ENCODE measurements at places on chromosomes 2 and 18.

DNA sequence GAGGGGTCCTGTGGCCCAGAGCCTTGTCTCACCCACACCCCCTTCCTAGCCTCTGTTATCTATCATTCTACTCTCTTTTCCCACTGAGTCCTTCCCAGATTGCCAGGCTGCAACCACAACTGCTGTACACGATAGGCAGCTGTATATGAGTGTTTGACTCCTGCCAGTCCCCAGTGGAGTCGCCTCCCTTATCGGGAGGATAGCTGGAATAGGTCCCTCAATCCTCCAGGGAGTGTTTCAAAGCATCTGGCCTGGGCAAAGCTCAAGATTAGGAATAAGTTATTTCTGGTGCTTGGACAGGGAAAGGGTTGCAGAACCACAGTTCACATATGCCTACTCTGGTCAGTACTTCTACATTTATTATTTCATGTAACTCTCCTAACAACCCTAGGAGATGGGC lies 4.8 kb downstream of the MSGN1 start:
- no peak for DNase-seq

- DNase-seq: no peak
Observed at GRCh38 chr18:74190086-74190485, 41.8 kb downstream of the TIMM21 start.

GRCh38 chr2:65396348-65397026 lies 35.9 kb downstream of the SPRED2 start:
- no peak for DNase-seq

DNA sequence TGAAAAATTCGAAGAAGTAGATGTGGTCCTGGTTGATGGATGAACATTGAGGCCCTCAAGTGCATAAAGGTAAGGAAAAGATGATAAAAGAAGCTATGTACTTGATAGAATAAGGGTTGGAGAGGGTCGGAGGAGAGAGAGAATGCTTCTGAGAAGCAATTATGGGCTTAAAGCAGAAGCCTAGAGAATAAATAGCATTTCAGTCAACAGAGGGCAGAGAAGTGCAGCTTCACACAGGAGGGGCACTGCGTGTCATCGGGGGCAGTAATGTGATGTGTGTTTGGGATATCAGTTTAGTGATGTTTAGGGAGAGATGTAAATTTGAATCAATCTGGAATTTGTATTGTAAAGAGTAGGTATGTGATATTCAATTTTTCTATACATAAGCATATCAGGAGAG lies 334.5 kb downstream of the PIK3C3 start:
- no peak for DNase-seq

DNA sequence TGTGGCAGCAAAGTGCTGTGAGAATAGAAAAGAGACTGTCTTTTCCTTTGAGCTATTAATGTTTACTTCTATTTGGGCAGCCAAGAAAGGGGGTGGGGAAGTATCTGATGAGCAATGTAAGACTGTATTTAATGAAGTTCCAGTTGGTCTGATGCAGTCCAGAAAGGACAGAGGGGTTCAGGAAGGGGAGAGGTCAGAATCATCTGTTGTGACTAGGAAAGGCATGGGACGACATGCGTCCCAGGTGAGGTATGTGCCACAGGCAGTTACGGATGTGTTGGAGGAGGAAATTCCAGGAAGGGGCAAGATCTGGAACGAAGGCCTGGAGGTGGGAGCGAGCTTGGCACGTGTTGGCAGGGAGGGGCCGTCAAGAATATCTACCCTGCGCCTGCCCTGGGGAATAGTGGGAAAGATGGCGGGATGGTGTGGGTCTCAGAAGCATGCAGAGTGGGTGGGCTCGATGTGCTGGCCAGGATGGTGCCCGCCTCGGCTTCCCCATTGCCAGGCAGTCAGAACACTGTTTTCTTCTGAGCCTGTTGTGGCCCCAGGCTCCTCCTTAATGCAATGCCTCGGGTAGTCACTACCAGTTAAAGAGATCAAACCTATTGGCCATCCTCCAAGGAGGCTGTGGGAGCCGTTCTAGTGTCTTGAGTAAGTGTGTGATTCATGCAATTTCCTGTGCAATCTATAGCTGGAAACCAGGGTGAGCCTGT lies 57.8 kb upstream of the TXNDC2 start:
- DNase-seq: peak; percentile 34

DNA sequence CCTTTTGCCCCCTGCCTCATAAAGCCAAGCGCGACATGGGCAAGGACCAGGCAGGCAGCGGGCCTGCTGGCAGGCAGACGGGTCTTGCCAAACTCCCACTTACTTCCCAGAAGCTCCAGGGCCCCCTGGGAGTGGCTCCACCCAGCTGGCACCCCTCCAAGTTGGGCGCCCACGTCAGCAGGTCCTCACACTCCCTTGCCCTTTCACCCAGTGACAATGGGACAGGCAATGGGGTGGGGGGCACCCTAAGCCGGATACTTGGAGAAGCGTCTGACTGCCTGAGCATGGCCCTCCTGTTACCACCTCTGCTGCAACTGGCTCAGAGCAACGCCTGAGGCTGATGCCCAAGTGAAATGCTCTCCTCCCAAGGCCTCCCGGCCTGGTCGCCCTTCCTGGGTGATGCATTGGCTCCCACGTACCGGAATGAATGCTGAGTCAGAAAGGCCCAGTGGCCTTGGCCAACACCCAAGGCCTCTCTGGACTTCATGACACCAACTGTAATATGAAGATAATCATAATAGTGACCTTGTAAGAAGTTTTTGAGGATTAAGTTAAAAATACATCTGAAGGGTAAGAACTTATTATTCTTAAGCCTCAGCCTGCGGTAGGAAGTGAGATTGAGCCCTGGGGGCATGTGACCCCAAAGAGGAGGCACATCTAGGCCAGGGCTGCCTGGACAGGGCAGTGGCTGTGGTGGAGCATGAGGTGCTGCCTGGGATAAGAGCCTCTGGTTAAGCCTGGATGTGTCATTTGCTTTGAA lies 31.6 kb downstream of the KCNK3 start:
- DNase-seq: no peak

DNA sequence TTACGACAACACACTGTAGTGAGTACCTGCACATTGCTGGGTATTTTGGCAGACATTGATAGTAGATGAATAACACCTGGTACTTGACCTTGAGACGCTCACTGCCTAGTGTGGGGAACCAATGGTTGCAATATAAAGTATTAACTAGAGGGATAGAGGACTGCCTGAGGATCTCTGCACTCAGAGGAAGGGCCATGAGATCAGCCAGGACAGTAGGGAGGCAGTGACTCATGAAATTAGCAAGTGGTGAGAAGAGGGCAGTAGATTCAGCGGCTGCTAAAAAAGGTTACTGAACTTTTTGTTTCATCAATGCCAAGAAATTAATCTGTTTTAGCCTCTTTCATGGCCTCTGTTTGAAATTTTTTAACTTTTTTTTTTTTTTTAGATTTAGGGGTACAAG lies 250.8 kb upstream of the TCF4 start:
- no peak for DNase-seq

DNA sequence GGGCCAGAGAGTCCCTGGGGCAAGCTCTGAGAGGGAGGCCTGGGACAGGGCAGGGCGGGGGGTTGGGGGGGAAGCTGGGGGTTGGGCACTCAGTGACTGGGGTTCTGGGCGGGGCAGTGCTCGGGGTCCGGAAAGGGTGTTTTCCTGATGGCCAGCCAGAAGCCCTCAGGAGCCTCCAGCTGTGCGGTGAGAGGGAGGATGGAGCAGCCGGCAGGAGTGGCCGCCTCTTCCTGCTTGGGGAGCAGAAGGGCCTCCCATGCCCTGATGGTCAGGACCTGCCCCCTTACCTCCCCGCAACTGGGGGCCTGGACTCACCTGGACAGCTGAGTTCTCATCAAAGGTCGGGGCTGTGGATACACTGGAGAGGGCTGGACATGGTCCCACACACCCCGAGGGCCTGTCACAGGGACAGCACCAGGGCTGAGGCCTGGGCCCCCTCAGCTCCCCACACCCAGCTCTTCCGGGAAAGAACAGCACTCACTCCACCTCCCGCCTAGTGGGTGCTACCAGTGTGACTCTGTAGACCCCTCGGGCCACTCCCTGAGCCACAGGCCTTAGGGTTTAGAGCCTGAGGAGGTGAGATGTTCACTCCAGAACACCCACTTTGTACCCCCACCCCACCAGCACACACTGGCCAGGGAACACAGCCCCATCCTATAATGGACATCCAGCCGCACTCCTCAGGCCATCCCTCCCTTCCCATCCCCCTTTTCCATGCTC lies 6.7 kb downstream of the SFTPB start:
- no peak for DNase-seq

- DNase-seq: no peak
Observed at GRCh38 chr2:229154381-229154780, 116.7 kb downstream of the PID1 start.

GRCh38 chr2:39447266-39448168 lies 10.4 kb upstream of the MAP4K3 start:
- no peak for DNase-seq

- no peak for DNase-seq
Observed at GRCh38 chr2:23530909-23531276, 145.9 kb downstream of the KLHL29 start.

DNA sequence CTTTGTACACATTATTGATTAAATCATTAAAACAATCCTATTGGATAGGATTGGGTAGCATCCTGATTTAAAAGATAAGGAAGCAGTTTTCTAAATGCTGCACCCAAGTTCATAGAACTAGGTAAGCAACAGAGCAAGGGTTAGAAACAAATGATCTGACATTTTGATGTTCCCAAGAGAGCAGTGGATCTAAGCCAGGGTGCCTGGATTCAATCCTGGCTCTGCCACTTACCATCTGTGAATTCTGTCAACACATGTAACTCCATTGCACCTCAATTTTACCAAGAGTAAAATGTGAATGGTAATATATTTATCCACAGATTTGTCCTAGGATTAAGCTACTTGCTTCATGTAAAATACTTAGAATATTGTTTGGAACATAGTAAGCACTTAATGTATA lies 982.6 kb upstream of the FANCL start:
- no peak for DNase-seq

GRCh38 chr2:60794271-60794863 lies 38.3 kb downstream of the PAPOLG start:
- DNase-seq: no peak

DNA sequence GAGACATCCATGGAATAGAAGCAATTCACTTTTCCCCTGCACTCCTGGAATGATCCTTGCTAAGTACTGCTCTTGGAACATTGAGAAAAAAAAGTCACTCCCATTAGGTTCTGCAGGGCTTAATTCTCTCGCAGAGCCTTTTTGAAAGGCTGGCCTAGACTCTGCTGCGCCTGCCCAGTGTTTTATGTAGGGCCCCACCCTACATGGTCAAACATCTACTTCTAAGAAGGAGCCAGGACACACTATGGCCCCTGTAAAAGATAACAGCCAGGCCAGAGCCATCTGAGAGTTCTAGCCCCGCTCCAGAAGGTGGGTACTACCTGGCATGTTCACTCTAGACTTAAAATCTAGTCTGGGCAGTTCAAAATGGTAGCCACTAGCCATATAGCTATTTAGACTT lies 30.6 kb upstream of the NPAS2 start:
- DNase-seq: no peak

DNA sequence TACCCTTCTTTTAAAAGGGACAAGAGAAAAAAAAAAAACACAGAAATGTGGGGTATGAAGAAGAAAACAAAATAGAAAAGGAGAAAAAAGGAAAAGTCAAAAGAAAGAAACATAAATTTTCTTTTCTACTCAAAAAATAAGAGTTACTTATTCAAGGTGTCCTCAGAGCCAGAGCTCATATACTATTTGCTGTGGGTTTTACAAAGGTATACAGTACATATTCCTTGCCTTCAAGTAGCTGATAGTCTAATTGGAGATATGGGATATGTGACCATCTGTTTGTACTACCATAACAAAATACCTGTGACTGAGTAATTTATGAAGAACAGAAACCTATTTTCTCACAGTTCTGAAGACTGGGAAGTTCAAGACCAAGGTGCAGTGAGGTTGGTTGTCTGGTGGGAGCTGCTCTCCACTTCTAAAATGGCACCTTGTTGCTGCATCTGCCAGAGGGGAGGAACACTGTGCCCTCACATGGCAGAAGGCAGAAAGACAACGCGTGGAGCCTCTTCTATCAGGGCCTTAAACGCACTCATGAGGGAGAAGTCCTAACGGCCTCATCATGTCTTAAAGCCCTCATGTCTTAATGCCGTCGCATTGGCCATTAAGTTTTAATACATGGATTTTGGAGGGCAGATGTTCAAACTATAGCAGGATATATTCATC lies 33.9 kb downstream of the NBAS start:
- no peak for DNase-seq

DNA sequence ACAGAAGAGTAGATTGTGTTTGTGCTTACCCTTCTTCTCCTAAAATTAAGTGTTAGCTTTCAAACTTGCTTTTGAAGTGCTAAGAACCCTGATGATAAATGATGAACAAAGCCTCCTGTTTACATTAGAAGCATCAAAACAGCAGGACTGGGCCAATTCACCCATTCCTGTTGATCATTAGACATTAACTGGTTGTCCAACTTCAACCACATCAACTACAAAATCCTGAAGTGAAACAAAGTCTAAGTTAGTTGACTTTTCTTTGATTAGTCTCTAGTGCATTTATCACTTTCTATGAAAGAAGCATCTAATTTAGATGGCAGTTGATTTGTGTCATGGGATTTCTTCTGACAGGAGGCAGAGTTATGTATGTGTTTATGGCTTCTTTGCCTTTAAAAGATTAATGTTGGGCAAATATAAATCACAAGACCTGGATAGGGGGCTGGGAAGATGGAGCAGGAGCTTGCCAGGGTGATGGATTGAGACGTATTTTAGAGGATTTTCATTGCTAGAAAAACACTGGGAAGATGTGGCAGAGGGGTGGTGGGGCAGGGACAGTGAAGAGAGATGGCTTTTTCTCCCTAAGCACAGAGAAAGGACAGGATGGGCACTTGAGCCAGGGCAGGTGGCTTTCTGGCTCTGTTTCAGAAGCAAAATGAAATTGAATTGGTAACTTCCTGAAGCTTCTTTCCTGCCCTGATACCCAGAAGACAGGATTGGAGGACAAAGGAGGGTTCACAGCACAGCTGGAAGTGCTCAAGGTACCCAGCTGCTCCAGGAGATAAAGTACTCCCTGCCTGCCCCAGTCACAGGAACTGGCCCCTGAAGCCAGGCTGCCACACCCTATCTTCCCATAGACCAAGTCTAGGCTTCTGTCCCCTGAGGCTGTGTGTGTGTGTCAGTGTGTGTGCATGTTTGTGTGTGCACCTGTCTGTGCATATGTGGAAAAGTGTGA lies 20.5 kb downstream of the GYPC start:
- no peak for DNase-seq

- DNase-seq: no peak
Observed at GRCh38 chr2:222872551-222872950, 11.7 kb downstream of the ACSL3 start.

- DNase-seq: no peak
Observed at GRCh38 chr2:108279468-108279867, 9.2 kb upstream of the SULT1C2 start.

DNA sequence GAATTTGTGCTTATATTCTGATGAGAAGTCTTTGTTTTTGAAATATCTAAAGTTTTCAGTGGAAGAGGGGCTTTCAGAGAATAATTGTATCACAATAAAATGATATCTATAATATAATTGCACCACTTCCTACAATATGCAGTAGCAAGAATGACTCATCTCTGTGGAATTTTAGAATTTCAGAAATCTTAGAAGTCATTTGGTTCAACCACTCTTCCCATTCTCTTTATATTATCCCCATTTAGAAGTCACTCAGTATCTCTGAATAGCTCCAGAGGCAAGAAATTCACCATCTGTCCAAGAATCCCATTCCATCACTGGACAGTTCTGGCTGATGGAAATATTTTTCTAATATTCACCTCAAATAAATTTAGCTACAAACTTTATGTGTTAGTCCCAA lies 59.3 kb upstream of the CCDC68 start:
- no peak for DNase-seq

GRCh38 chr2:239816576-239817467 lies 208.3 kb downstream of the NDUFA10 start:
- peak; percentile 41 for DNase-seq
